ENCODE measurements at places on chromosomes 12 and 14. TPM values are rescaled to one million over a fixed set of nuclear protein-coding genes. Genes with fewer than 3 reads are reported as not detected.

FOXN4 gene
- total RNA-seq, result not detected

ERP27 gene
- 0.70 TPM for total RNA-seq

RHOJ gene
- total RNA-seq, result 63.6 TPM

NYNRIN gene
- 40.2 TPM for total RNA-seq

OTOGL gene
- 0.21 TPM for total RNA-seq

SLC8A3 gene
- not detected for total RNA-seq

AQP5 gene
- 0.24 TPM for total RNA-seq

- no peak for DNase-seq
Measured at GRCh38 chr14:45709541-45709940, 456.5 kb upstream of the MIS18BP1 start.

GRCh38 chr12:119096429-119097202, 82.1 kb upstream of the HSPB8 start:
- no peak for DNase-seq

GRCh38 chr14:104373055-104373854, 206.3 kb upstream of the C14orf180 start:
- no peak for DNase-seq

DNA sequence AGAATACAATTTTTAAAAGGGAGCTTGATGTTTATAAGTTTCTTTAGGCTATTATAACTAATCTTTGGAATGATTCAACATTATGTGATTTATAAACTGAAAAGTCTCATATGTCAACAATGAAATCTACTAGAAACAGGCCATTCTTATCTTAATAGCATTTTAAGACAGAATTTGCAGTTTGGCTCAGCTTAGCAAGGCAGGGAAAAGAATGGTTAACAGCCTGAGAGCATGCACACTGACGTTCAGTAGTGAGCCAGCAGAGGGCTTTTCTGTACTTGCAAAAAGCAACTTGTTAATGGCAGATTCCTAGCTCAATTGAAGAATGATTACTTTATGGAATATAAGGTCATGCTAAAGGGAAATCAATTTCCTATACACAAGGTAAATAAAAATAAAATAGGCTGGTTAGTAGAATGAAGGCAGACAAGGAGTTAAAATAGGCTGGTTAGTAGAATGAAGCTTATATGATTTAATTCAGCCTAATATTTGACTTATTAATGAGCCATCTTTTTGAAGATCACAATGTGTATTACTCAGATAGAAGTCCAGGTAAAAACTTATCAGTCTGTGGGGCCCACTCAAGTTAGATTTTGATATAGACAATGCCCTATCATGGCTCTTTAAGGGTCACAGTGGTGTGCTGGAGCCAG, 95.9 kb downstream of the OTOGL start:
- DNase-seq, result no peak

DNA sequence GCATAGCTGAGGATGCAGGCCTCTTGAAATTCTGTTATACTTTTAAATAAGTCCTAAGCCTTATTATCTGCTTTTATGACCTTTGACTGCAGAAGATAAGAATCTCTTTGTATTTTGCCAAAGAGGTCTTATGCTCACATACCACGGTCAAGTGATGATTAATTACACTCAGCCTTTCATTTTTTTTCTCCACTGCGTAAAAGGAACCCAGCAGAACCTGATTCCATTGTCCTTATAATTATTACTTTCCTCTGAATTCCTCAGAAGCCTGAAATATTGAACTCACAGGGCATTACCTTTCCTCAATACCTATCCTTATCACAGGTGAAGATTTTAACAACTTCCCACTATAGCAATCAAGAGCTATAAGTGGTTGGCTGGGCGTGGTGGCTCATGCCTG, 498.7 kb upstream of the RPL10L start:
- no peak for DNase-seq
